ENCODE measurements at places on chromosomes 2 and 18. TPM values are rescaled to one million over a fixed set of nuclear protein-coding genes. Genes with fewer than 3 reads are reported as not detected.

The DHRS9 gene
- 2.7 TPM for total RNA-seq

The ARHGEF4 gene
- total RNA-seq = 4.7 TPM

The WIPF1 gene
- 16.9 TPM for total RNA-seq

The HRH4 gene
- total RNA-seq = 0.07 TPM

The CD8B gene
- total RNA-seq = not detected

The MAP3K19 gene
- total RNA-seq = not detected

The MDH1B gene
- total RNA-seq = 0.33 TPM

The LAMA1 gene
- 92.5 TPM for total RNA-seq

The MYL1 gene
- not detected for total RNA-seq

The CRYBA2 gene
- not detected for total RNA-seq

The TMEM178A gene
- 0.86 TPM for total RNA-seq

The KCNJ3 gene
- total RNA-seq = not detected

The KLHL30 gene
- total RNA-seq = 5.2 TPM

The SLC9A4 gene
- 0.03 TPM for total RNA-seq

The MRO gene
- 0.07 TPM for total RNA-seq

The SERPINB10 gene
- not detected for total RNA-seq

The MAB21L4 gene
- total RNA-seq = not detected

The UGT1A5 gene
- not detected for total RNA-seq

The FIGN gene
- 2.7 TPM for total RNA-seq

The RGPD3 gene
- total RNA-seq = 0.20 TPM

The PIEZO2 gene
- total RNA-seq = 5.3 TPM

The ST8SIA5 gene
- not detected for total RNA-seq

The SPDYA gene
- total RNA-seq = 0.91 TPM

The CELF4 gene
- not detected for total RNA-seq

The SERPINB4 gene
- not detected for total RNA-seq

The FOXD4L1 gene
- total RNA-seq = 0.13 TPM

The SMARCAL1 gene
- 22.2 TPM for total RNA-seq

The LRRTM1 gene
- not detected for total RNA-seq

The ATOH8 gene
- total RNA-seq = 22.4 TPM

The CTAGE1 gene
- total RNA-seq = 0.07 TPM

The PAX8 gene
- 1.6 TPM for total RNA-seq

The C2orf72 gene
- total RNA-seq = 6.3 TPM

The RESP18 gene
- not detected for total RNA-seq

The EPB41L3 gene
- 3.6 TPM for total RNA-seq

The FRZB gene
- total RNA-seq = 0.72 TPM

The FBXO48 gene
- total RNA-seq = 0.39 TPM

The TGFA gene
- total RNA-seq = 2.8 TPM

The APCDD1 gene
- 8.2 TPM for total RNA-seq

The ACAA2 gene
- 28.4 TPM for total RNA-seq

The ALPP gene
- total RNA-seq = not detected

The ECEL1 gene
- total RNA-seq = not detected

The AOX1 gene
- total RNA-seq = 13.0 TPM
